ENCODE measurements at places on chromosomes 4 and X. TPM values are rescaled to one million over a fixed set of nuclear protein-coding genes. Genes with fewer than 3 reads are reported as not detected.

Gene CHRNA9
- polyA plus RNA-seq = not detected

- no peak overlapping the region for H3K27ac ChIP-seq
- no peak for DNase-seq
- H3K36me3 ChIP-seq = no peaks in the 10 kb centered on the region
- H3K4me1 ChIP-seq = no peaks in the 10 kb centered on the region
Measured at GRCh38 chrX:123454712-123455431, 270.8 kb downstream of the GRIA3 start.

DNA sequence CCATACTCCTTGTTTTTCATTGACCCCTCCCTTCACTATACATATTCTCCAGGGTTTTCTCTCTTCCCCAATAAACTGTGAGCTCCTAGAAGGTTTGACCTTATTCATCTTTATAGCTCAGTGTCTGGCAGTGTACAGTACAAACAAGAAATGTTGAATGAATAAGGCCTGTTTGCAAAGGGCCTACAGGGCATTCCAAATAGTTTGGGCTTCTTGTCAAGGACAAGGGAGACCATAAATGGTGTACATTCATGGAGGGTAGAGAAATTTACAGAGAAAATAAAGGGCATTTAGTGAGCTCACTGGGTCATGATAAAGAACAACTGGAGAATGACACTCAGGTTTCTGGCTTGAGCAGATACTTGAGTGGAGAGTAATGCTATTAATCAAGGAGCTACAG is 47.5 kb upstream of the EIF1AX start:
- H3K4me1 ChIP-seq = no peaks in the 10 kb centered on the region
- no peak for DNase-seq
- no peak overlapping the region for H3K4me3 ChIP-seq
- no peaks in the 10 kb centered on the region for H3K27me3 ChIP-seq
- no peak overlapping the region for H3K27ac ChIP-seq

- H3K4me3 ChIP-seq = no peak overlapping the region
- H3K36me3 ChIP-seq = no peaks in the 10 kb centered on the region
- no peaks in the 10 kb centered on the region for H3K27me3 ChIP-seq
- H3K27ac ChIP-seq = no peak overlapping the region
Measured at GRCh38 chr4:6041800-6042199, 23.6 kb upstream of the C4orf50 start.

- H3K4me1 ChIP-seq = peaks cover 19% of the 10 kb centered on the region
- no peak for DNase-seq
- H3K27ac ChIP-seq = no peak overlapping the region
- no peaks in the 10 kb centered on the region for H3K36me3 ChIP-seq
Measured at GRCh38 chr4:2866891-2867290, 23.2 kb downstream of the ADD1 start.

- no peaks in the 10 kb centered on the region for H3K36me3 ChIP-seq
- no peak overlapping the region for H3K4me3 ChIP-seq
- H3K27me3 ChIP-seq = no peaks in the 10 kb centered on the region
- no peaks in the 10 kb centered on the region for H3K4me1 ChIP-seq
- DNase-seq = no peak
- no peak overlapping the region for H3K27ac ChIP-seq
Measured at GRCh38 chr4:83139514-83140156, 25.1 kb upstream of the PLAC8 start.

Data from fibroblast of lung (primary cell).